ENCODE measurements at places on chromosomes 1 and 21.

- DNase-seq, result no peak
Observed at GRCh38 chr1:183896466-183897048, 91.6 kb downstream of the RGL1 start.

- no peak for DNase-seq
Observed at GRCh38 chr1:83815330-83815729, 183.6 kb downstream of the TTLL7 start.

DNA sequence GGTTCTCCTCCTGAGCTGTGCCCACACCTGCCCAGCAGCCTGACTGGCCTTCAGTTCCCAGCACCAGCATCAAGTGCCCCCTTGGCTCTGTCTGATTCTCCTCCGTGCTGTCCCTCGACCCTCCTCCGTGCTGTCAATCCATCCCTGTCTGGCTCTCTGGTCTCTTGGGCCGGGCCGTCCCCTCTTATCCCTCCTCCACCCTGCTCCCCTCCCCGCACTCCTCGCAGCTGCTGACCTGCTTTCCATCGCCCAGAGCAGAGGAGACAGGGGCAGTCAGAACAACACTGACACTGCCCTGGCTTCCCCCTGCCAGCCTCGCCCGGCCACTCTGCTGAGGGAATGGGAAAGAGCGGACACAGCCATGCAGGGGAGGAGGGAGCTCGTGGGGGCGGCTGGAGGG, 267.4 kb downstream of the CAMTA1 start:
- no peak for DNase-seq

- DNase-seq, result no peak
Observed at GRCh38 chr1:73948055-73948454, 249.9 kb downstream of the LRRIQ3 start.

GRCh38 chr1:62870148-62870547, 86.2 kb downstream of the ATG4C start:
- DNase-seq, result no peak

Data from effector memory CD4-positive, alpha-beta T cell (primary cell).